ENCODE measurements at places on chromosomes 5 and 9.

GRCh38 chr9:2321523-2322148 lies 300.0 kb upstream of the VLDLR start:
- DNase-seq: no peak

DNA sequence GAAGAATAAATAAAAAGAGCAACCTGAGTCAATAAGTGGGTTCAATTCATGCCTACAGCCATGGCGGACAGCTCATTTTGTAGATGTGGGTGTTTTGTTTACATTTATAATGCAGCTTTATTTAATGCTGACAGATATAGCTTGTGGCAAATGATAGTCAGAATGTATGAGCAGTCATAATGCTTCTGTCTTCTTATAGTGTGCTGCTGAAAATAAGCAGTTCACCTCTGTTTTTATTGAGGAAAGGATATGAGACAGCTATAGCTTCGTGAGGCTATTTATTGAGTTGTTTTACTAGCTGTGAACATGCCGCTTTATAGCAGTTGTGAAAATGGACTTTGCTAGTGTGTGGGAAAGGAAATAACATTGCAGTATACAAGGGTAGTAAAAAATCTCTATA lies 147.4 kb downstream of the PBX3 start:
- no peak for DNase-seq

DNA sequence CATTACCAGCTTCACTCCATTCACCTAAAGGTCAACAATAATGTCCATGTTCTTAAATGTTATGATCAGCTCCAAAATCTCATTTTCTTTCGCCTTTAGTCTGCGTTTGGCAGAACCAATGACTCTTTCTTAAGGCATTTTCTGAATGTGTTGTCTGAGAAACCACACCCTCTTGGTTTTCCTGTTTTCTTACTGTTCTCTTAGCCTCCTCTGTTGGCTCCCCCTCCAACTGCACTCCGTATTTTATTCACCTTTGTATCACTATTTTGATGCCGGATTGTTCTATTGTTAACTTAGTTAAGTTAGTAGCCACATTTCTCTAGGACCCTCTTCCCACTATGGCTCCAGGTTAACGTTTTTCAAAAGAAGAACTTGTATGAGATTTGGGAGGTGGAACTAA lies 185.6 kb downstream of the DMAC1 start:
- no peak for DNase-seq

DNA sequence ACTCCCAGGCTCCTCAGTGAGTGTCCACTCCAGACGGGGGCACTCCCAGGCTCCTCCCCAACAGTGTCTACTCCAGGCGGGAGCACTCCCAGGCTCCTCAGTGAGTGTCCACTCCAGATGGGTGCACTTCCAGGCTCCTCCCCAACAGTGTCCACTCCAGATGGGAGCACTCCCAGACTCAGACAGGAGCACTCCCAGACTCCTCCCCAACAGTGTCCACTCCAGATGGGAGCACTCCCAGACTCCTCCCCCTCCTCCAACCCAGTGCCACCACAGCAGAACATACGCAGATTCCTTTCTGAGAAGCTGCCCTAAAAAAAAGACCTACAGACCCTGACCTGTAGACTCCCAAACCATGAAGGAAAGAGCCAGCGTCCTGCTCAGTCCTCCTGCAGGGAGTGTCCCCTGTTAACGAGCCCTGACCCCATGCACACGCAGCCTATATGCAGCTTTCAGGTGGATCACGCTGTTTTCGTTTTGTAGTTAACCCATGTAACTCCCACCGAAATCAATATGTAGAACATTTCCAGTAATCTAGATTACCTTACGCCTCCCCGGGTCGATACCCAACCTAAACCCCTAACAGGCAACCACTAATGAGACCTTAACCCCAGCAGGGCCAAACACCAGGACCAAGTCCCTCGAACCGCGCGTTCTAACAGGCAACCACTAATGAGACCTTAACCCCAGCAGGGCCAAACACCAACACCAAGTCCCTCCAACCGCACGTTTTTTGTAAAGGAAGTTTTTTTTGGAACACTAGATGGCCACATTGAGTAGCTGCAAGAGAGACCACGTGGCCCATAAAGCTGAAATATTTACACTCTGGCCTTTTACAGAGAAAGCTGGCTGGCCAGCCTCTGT lies 15.7 kb downstream of the PNPLA7 start:
- DNase-seq: peak; percentile 68

- DNase-seq: no peak
These were observed 87.1 kb downstream of the OSTF1 start for GRCh38 chr9:75175395-75175794.

- DNase-seq: no peak
These were observed 2.8 kb upstream of the TBCA start for GRCh38 chr5:77778881-77779438.

DNA sequence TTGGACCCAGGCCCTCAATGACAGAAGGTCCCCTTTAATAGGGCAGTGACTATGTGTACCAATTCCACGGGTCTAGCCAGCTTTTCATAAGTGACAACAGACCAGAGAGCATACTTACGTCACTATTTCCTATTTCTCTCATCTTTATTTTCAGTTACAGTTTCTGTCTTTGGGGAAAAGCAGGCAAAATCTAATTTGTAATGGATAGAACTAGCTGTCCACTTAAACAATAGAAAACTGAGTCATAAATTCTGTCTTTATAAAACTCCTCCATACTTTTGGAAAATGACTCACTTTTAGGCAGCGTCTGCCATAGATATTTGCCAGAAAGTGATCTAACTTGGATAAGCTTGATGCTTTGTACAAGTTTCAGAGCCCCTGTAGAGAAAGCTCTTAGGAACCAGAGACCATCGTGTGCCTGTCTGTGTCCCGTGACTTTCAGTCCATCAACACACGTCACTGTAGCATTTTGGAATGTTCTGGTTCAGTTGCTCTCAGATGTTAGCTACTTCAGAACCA lies 101.9 kb downstream of the F2RL2 start:
- DNase-seq: no peak

DNA sequence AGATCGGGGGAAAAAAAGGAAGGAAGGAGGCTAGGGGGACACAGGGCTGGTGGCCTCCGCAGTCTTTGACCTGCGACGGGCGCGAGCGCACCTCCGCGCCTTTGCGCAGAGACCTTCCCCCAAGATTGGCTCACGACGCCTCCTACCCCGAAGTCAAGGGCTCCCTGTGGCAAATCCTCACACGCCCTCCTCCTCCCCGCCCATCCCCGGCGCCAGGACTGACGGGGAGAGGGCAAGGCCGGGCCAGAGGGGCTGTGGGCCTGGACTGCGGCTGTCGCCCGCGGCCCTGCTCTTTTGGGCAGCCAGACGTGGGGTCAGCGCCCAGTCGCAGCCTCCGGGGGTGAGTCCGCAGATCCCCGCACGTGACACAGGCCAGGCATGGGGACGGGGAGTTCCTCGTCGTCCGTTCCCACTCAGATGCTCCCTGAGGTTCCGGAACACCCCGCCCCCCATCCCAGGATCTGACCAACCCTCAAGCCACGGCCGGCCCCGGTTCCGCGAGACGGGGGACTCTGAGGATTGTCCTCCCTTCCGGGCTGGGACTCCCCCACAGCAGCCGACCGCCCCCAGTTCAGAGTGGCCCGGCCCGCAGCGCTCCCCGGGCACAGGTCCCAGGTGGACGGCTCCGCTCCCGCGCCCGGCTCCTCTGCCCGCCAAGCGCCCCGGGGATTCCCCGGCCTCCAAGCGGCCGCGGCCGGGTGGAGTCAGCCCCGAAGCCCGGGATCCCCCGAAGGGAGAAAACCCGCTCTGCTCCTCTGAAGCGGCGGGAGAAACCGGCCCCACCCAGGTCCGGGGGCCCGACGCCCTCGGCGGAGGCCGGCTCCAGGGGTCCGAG lies 543 bp upstream of the ANKRD33B start:
- peak; percentile 51 for DNase-seq

DNA sequence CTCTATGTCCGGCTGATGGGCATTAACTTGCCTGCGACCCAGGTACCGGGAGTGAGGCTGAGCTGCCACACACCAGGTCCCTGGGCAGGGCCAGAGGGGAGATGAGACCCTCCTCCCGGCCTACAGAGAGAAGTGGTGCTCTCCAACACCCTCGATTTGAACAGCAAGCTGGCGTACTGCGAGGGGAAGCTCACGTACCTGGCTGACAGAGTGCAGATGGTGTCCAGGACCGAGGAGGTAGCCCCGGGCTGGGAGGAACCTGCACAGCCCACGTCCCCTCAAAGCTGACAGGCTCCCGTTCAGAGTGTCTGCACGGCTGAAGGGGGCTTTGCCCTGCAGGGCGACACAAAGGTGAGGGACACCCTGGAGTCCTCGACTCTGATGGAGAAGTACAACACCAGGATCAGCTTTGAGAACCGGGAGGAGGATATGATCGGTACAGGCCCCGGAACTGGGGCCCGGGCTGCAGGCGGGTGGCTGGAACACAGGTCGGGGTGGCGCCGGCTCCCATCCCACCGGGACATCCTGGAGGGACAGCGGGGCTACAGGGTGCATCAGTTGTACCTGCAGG lies 1.0 kb upstream of the RABL6 start:
- DNase-seq: no peak

GRCh38 chr5:172274951-172275753 lies 8.4 kb downstream of the UBTD2 start:
- DNase-seq: no peak

- DNase-seq: no peak
These were observed 7.0 kb upstream of the IL12B start for GRCh38 chr5:159337016-159337955.

GRCh38 chr5:38023371-38023770 lies 183.5 kb upstream of the GDNF start:
- DNase-seq: no peak

DNA sequence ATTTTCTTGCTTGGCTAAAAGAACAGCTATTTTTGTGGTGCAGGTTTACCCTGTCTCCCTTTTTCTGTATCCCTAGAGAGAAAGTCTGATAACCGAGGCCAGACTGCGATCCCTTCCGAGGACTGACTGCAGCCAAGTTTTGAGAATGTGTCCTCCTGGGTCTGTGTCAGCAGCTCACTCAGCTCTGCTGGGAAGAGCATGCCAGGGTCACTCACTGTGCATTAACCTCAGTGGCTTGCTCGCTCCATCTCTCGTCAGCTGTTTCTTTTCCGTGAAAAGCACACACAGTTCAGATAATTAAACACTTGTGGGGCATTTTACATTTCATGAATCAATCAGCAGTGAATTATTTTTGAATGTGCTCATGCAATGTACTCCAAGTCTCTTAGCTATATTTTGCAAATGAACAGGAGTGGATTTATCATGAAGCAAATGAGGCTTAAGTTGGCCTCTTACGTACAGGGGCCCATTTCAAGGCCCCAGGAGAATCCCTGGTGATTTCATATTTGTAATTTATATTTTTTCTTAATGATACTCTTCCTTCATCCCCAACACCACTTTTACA lies 252.1 kb downstream of the SMARCA2 start:
- no peak for DNase-seq

- no peak for DNase-seq
These were observed 72.8 kb upstream of the PARP8 start for GRCh38 chr5:50593681-50594080.

DNA sequence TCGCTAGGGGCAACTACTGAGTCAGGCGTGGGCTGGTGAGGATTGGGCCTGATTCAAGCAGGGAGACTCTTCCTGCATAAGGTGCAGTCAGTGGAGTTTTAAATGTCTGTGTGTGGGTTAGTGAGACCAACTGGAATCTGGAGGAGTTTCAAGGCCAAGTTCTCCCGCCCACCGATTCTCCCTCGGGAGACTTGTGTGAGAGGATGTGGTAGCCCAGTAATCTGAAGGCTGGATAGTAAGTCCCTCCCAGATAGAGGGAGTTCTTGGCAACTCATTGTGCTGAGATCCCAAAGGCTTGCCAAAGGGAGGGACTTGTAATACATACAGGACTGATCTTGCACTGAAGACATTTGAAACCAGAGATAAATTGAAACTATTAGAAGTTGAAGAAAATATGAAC lies 51.8 kb downstream of the WDR36 start:
- peak; percentile 58 for DNase-seq

- no peak for DNase-seq
These were observed 583.4 kb upstream of the DMAC1 start for GRCh38 chr9:8382777-8383527.

DNA sequence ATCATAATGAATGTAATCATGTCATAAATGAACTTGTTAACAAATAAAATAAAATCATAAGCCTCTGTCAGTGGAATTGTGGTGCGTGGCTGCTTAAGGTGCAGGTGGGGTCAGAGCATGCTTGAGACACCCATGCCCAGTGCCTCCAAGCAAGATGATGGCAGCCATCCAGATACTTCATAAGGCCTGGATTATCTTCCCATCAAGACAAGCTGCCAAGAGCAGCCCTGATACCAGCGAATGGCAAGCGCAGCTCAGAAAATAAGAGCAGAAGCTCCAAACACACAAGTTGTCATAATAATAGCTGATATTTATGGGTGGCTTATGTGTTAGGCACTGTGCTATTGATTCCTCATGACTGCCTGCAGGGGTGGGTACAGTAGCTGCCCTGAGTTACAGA lies 21.8 kb upstream of the LMX1B start:
- peak; percentile 68 for DNase-seq

GRCh38 chr9:108473209-108474112 lies 382.3 kb downstream of the ACTL7B start:
- DNase-seq: no peak

DNA sequence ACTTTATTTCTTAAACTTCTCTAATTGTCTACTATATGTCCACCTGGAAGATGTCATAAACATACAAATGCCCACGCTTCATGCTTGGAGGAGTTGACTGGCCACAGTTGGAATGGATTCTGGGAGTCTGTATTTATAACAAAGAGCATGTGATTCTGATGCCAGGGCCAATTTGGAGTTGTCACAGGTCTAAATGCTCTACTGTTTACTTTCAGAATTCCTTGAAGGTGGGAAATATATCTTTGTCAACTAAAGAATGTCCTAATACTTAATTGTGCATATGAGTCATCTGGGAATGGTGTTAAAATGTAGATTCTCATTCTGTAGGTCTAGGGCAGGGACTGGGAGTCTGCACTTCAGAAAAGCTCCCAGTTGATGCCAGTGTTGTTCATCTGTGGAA lies 196.1 kb downstream of the ANXA1 start:
- DNase-seq: no peak

- no peak for DNase-seq
These were observed 23.2 kb upstream of the PSAT1 start for GRCh38 chr9:78273761-78274160.

DNA sequence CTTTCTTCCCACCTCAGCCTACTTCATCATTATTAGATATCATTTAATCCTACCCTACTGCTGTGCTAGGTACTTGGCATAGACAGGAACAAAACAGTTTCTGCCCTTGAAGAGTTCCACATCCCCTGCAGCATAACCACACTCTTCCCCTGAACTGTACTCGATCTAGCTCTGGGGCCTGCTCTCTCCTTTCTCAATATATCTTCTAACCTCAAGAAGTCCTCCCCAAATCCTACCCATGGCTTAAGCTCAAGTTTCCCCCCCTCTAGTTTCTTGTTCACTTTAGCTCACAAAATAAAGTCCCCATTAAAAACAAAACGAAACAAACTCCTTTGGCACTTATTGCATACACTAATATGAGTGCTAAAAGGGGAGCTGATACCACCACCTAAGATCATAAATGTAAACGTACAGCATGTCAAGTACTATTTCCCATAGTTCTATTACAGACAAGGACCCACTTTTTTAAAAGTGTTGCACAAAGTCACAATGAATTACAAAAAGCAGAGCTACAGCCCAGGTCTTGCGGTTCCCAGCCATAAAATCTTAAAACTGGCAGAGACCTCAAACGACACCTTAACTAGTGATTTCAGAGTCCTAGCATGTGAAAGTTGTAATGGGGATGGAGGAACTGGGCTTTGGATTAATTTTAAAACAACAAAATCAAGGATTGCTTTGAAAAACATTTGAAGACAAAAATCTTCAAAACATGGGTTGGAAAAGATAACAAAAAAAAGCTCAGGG lies 80.7 kb downstream of the PTPDC1 start:
- no peak for DNase-seq

GRCh38 chr9:133023117-133023890 lies 7.5 kb upstream of the GTF3C5 start:
- DNase-seq: no peak

Measured in D341Med (cell line).